ENCODE measurements at places on chromosomes 11 and 22. TPM values are rescaled to one million over a fixed set of nuclear protein-coding genes. Genes with fewer than 3 reads are reported as not detected.

Gene SCGB1C1
- total RNA-seq = not detected

- no peak for DNase-seq
- H3K4me3 ChIP-seq = no peak overlapping the region
- peaks cover 16% of the 10 kb centered on the region for H3K4me1 ChIP-seq
- no peaks in the 10 kb centered on the region for H3K36me3 ChIP-seq
Observed at GRCh38 chr11:96109331-96110030, 185.6 kb upstream of the MTMR2 start.

DNA sequence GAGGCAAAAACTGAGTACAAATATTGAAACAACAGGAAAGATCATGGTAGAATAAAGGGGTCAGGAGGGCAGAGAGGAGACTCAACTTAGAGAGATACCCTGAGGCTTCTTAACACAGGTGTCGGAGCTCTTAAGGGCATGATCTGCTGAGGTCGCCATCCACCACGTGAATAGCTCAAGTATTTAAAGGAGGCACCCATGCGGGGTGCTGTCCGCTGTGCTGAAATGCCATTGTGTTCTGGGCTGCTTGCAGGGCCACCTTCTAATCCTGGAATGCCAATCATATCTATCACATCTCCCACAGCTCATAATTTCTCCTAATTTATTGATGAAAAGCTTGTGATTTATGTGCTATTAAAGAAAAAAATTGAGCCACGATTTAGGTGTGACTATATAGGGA, 90.2 kb downstream of the SEZ6L start:
- no peak overlapping the region for H3K4me3 ChIP-seq
- DNase-seq = no peak
- H3K36me3 ChIP-seq = no peaks in the 10 kb centered on the region

DNA sequence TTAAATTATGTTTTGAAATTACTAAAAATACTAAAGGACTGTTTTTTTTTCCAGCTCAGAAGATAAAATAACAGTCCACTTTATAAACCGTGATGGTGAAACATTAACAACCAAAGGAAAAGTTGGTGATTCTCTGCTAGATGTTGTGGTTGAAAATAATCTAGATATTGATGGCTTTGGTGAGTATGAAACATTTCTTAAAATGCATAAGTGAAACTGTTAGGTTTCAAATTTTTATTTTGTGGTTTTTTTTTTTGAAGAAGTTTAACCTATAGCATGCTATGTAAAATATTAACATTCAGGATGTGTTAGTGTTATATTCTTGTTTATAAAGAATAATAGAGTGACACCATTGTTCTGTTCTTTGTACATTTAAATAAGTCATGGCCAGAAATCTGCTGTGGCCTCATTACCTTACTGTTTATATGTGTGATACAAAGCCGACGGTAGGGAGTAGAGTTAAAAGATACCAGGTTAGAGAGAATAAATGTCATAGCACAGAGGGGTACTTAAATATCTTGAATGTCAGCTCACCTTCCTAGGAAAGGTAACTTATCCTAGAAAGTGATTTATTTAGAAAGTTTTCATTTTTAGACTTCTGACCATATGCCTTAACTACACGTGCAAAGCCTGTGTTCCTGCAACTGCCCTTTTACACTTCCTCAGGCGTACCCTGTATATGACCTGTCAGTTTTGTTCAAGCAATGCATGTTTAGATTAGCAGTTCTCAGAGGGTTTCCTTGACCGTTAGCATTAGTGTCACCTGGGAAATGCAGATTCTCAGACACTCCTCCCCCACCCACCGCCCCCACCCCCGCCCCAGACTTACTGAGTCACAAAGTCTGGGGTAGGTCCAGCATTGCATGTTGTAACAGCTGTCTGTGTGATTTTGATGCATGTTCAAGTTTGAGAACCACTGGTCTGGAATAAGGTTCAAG, 6.3 kb downstream of the FDX1 start:
- no peak overlapping the region for H3K27ac ChIP-seq
- no peak overlapping the region for H3K4me3 ChIP-seq
- H3K4me1 ChIP-seq = no peaks in the 10 kb centered on the region
- no peak for DNase-seq
- H3K36me3 ChIP-seq = no peaks in the 10 kb centered on the region
- no peaks in the 10 kb centered on the region for H3K27me3 ChIP-seq

DNA sequence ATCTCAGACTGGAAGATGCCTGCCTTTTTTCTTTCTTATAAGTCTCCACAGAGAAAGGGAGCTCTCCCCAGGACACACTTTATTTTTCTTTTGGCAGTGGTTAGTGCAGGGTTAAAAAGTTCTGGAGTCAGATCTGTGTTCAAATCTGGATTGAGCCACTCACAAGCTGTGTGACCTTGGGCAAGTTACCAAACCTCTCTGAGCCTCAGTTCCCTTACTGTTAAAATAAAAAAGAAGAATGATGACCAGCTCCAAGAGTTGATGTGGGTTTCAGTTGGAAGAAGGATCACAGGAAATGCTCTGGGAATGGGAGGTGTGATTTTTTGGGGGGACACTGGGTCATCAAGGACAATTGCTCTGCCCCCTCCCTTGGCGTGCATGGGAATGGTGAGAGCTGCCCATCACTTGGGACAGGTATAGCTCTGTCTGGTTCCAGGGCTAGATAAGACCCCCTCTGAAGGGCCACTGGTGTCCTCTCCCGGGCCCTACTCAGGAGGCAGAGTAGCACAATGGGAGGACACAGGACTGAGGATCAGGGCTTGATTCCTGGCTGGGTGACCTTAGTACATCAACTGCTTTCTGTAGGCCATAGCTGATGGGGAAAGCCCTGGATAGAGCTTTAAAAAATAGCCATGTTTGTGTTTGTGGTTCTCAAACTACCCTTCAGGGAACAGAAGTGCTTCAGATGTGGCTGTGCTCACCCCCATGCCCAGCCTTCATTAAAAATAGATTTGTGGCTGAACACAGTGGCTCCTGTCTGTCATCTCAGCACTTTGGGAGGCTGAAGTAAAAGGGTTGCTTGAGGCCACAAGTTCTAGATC, 228.3 kb downstream of the MIAT start:
- peaks cover 12% of the 10 kb centered on the region for H3K4me1 ChIP-seq
- H3K36me3 ChIP-seq = no peaks in the 10 kb centered on the region
- no peak overlapping the region for H3K4me3 ChIP-seq
- DNase-seq = no peak
- no peaks in the 10 kb centered on the region for H3K27me3 ChIP-seq
- H3K27ac ChIP-seq = peak overlapping the region; percentile 91

- DNase-seq = no peak
- peak overlapping the region; percentile 76 for H3K27ac ChIP-seq
- H3K4me1 ChIP-seq = no peaks in the 10 kb centered on the region
- H3K27me3 ChIP-seq = no peaks in the 10 kb centered on the region
Observed at GRCh38 chr11:130612291-130612851, 163.9 kb downstream of the ADAMTS15 start.
